Activated naive CD8-positive, alpha-beta T cell treated with anti-CD3 and anti-CD28 coated beads, Interleukin-2, amount 50 U/mL, for 24 hours (primary cell): ENCODE measurements at places on chromosomes 6 and 20.

DNA sequence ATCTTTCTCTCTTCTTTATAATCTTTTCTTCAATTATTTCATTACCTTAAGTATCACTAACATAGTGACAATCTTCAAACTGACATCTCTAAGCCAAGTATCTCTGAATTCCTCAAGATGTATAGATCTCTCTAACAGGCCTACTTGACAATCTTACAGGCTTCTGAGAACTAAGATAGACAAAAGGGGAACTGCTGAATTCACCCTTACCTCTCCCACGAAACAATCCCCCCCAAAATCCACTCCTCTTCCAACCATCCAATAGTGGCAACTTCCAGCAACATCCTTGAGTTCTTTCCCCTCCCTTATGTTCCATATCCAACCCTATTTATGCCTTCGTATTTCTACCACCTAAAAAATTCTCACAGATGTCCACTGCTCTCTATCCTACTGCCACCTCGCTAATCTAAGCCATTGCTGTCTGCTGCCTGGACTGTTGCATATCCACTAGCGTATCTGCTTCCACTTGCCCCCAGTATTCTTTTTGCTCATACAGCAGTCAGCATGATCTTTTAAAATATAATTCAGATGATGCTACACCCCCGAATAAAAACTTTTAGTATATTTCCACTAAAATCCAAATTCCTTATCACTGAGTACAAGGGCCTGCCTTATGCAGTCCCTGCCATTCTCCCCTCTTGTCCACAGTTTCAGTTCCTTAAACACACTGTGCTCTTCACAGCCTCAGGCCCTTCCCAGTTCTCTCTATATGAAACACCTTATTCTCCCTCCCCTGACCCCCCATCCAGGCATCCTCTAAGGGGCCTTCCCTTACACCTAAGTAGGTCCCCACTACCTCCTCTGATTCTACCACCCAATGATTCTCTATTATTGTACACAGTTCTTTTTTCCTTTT is 8.0 kb downstream of the REPS1 start:
- no peak for DNase-seq

GRCh38 chr6:107655245-107655644 is 165.3 kb downstream of the SOBP start:
- DNase-seq = no peak

- DNase-seq = no peak
These were observed 431.1 kb downstream of the NKAIN2 start for GRCh38 chr6:124234801-124235200.

DNA sequence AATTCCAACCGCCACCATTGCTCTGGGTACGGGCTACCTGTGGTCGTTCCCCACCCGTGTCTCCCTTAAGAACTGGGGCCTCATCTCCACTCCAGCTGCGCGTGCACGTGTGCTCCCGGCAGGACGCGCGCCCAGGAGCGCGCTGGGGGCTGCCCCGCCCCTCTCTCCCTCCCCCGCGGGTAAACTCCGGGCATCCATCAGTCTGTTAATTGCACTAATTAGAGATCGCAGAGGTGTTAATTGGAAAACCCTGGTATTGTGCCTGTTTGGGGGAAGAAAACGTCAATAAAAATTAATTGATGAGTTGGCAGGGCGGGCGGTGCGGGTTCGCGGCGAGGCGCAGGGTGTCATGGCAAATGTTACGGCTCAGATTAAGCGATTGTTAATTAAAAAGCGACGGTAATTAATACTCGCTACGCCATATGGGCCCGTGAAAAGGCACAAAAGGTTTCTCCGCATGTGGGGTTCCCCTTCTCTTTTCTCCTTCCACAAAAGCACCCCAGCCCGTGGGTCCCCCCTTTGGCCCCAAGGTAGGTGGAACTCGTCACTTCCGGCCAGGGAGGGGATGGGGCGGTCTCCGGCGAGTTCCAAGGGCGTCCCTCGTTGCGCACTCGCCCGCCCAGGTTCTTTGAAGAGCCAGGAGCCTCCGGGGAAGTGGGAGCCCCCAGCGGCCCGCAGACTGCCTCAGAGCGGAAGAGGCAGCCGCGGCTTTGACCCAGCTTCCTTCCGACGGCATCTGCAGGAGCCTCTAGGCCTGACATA is 14.4 kb downstream of the FOXP4 start:
- DNase-seq = peak; percentile 86
